ENCODE measurements at places on chromosomes 12 and 14.

- DNase-seq = no peak
Measured at GRCh38 chr12:78878459-78878858, 13.9 kb downstream of the SYT1 start.

- no peak for DNase-seq
Measured at GRCh38 chr14:98498019-98498885, 773.7 kb downstream of the BCL11B start.

DNA sequence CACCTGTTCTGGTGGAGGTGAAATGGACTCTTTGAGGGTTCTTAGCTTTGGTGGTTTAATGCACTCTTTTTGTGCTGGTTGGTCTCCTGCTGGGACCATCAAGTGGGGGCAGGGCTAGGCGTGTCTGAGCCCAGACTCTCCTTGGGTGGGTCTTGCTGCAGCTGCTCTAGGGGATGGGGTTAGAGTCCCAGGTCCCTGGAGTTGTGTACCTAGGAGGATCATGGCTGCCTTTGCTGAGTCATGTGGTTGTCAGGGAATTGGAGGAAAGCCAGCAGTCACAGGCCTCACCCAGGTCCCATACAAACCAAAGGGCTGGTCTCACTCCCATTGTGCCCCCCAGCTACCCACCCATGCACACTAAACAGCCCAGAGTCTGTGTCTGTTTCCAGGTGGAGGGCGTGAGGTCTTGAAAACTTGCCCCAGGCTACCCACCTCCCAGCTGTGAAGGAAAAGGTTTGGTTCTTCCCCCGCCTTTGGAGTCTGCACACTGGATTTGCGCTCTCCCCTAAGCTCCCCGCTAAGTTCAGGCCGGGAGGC, 387.7 kb downstream of the TMTC2 start:
- no peak for DNase-seq

DNA sequence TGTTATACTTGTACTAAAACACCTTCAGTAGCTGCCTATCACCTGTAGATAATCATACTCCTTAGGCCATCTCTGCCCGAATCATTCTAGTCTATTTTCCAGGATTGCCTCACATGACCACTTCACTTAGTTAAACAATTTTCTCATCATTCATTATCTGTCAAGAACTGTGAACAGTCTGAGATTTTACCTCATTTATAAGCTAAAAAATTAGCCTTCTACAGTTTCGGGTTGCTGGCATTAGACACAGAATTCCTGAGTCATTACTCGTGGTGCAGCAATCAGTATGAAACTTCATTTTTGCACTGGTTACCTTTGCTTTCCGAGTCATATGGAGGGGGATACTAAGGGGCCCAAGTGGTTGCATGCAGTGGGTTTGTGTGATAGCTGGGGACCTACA, 57.6 kb upstream of the OTOGL start:
- no peak for DNase-seq

GRCh38 chr12:124425667-124426066, 130.8 kb downstream of the RFLNA start:
- no peak for DNase-seq

- DNase-seq = no peak
Measured at GRCh38 chr14:71240866-71241520, 333.7 kb downstream of the PCNX1 start.

- DNase-seq = no peak
Measured at GRCh38 chr12:88775742-88776151, 195.5 kb upstream of the KITLG start.

DNA sequence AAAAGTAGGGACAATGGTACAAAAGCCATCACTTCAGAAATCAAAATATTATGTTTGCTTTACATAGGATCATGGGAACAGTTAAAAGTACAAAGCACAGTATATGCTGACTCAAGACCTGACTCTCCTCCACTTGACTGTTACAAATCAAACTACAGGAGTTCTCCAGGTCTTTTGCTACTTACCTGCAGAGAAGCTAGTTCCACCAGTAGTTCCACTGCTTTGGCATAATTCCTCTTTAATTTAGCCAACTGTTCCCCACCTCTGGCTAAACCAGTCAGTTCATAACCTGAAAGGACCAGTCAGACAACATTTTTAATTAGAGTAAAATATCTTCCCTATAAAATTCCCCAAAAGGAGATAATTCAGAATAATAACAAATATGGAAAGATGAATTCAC, 14.0 kb downstream of the ATP6V1D start:
- no peak for DNase-seq

GRCh38 chr14:23117371-23118020, 1.6 kb downstream of the CEBPE start:
- no peak for DNase-seq

DNA sequence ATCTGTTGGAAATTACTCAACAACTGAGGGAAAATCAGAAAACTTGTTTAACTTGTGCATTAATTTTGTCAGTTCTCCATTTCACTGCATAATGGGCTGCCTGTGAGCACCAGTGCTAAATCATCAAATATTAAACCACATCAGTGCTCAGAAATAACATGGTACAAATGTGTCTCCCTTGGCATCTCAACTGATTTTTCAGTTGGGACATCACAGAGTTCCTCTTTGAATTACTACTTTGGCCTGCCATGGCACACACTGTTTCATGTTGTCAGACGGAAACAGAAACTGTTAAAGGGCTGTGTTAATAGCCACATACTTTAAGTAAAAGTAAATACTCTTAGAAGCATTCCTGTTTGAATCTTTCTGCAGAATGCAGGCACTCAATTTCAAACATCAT, 42.1 kb upstream of the STRN3 start:
- DNase-seq = no peak

GRCh38 chr12:78964521-78964920, 99.9 kb downstream of the SYT1 start:
- DNase-seq = no peak

GRCh38 chr14:91175291-91176201, 61.7 kb downstream of the DGLUCY start:
- no peak for DNase-seq

GRCh38 chr14:60722357-60723115, 1.6 kb downstream of the SIX4 start:
- no peak for DNase-seq

DNA sequence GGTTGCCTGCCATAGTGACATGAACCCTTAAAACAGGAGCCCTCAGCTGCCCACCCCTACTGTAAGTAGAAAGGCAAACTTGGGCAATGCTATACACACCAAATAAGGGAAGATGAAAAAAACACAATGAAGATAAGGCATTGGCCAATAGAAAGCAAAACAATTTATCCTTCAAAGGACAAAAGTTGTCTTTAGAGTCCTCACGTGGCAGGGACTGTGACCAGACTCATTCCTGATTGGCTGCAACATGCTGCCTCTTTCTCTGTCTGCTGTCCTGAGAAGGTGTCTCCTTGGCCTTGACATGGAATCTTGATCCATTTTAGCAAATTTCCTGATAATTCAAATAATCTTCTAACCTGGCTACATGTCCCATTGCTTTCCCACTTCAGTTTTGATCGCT, 131.9 kb downstream of the GPR135 start:
- DNase-seq = no peak

- no peak for DNase-seq
Measured at GRCh38 chr12:93773122-93773871, 96.1 kb downstream of the CRADD start.

GRCh38 chr14:47619392-47619791, 56.0 kb downstream of the MDGA2 start:
- DNase-seq = no peak

- DNase-seq = no peak
Measured at GRCh38 chr12:3480764-3481163, 10.2 kb upstream of the PRMT8 start.

- no peak for DNase-seq
Measured at GRCh38 chr12:67222302-67222701, 46.9 kb upstream of the CAND1 start.

- DNase-seq = no peak
Measured at GRCh38 chr14:54674046-54674741, 107.3 kb downstream of the SAMD4A start.

GRCh38 chr14:82897469-82898308, 1364.0 kb upstream of the SEL1L start:
- no peak for DNase-seq

DNA sequence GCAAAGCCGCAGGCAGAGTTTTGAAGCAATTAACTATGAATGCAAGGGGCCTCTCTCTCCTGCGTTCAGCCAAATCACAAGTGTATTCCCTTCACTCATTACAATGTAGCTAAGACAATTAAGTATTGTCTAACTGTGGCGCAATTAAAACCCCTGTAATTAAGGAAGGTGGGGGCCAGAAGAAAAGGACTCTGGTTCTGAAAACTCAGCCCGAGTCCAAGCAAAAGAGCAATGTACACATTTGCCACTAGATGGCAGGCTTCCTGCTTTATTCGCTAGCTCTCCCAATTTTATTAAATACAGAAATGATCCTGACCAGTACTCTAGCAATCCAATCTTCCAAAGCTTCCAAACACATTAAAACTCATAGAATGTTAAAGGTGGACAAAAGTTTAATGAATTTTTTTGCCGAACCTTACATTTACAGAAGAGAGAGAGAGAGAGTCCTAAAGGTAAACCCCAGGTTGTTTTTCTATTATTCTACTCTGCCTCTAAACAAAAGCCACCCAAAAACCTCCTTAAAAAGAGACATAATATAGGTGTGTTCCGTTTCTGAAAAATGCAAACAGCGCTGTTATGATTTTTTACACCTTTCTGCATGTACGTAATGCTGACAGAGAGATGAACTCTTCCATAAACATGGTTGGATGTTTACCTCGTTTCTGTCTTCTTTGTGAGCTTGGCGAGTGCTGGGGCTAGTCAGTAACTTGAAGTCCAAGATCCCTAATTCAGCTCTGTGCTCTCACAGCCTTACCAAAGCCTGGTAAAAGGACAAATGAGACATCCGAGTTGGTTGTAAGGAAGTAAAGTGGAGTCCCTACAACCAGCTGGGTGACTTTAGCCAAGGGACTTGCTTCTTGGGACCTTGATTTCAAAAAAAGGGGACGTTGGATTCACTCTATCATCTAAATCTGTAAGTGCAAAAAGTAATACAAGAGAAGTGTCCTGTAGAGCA, 50.9 kb upstream of the VASH1 start:
- peak; percentile 29 for DNase-seq

DNA sequence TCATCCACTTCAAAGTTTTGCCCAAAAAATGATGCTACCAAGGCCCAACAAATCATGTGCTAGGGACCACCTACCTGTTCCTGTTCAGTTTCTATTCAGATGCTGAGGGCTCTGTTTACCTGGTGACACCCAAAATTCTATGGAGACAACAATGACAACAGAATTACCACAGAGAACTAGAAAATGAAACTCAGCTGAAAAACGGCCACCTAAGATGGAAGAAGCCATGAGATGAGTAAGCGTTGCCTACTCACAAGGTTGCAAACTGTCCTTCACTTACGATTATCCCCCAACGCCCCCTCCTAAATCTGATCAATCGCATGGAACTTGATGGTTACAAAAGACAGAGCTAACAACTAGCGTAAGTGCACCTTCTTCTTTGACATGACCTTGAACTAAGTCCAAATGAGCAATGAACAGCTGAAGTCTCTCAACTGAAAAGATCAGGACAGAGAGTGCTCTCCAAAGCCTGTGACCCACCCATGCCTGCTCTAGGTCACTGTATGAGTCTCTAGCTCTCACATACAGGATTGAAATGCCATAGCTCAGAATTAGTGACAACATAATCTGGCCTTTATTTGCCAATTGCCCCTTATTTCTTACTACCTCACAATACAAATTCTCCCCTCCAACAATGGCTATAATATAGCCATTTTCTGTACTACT, at the start of gene RNASE11:
RNASE11 (minus strand) TSS at position 513 of the 666 bp plus-strand sequence.
- no peak for DNase-seq

GRCh38 chr12:30953951-30954751, 27.6 kb downstream of the TSPAN11 start:
- DNase-seq = no peak

DNA sequence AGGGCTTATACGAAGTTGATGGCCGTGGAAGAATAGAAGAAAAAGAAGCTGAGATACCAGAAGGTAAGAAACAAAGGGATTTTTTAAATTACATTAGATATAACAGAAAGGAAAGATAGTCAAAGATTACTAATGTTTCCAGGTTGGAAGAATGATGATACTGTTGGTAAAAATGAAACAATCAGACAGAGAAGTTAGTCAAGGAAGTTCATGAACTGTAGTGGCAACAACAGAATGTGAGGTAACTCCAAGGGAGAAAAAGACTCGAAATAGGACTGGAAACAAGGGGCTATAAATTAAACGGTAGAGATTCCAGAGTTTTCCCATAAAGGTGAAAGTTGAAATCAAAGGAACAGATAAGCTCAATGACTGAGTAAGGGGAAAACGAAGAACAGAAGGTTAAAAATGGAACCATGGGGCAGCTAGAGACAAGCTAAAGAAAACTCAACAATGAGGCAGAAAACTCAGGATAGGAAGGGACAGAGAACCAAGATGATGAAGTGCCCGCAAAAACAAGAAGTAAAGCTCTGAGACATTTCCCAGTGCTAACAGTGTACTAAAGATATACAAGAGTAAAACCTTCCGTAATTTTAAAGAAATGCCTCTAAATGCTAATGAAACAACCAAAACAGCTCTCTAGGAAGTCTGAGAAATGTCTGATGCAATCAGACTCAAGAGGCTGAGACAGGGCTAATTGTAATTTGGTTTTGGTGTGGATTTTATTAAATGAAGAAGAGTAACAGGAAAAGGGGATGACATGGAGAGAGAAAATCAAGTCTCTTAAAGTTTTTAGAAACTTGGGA, 70.0 kb downstream of the PPP2R5E start:
- DNase-seq = no peak

- no peak for DNase-seq
Measured at GRCh38 chr14:38751459-38751858, 351.6 kb downstream of the SEC23A start.

DNA sequence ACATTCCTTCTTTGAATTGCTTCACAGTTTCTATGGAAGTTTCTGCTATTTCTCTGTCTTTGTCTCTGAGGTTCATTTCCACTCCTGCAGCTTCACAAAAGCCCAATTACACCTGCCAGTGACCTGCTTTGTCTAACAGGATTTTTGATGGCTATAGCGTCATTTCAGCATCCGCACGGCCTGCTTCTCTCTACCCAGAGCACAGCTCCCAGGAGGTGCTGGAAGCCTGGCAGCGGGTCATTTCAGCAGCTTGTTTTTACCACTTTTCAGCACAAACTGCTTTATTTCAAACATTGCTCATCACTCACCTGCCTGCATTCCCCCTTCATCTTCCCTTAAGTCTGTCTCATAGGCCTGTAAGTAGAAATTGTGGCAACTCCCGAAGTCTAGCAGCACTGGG, 434.5 kb upstream of the GARIN6 start:
- no peak for DNase-seq

GRCh38 chr14:60989599-60989998, 8.6 kb downstream of the SLC38A6 start:
- DNase-seq = no peak

Measured in D721Med (cell line).